ENCODE measurements at places on chromosomes 6 and 20.
A peak's percentile ranks its signal among the peaks of the same experiment; 100 is the strongest.

DNA sequence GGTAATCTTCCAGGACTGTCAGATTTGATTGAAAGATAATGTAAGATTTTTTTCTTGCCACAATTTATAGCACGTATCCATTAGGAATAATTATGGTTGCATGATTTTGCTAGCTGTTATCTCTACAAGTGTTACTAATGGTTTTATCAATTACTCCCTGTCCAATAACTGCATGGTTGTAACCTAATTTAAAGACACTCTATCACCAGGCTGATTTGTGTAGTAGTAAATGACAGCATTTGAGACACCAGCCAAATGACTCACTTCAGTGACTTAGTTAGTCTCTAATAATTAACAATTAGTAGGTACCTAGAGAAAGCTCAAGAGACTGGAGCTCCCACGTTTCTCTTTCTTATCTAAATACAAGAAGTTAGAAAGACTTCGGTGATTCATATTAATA lies 453.8 kb upstream of the POU3F2 start:
- DNase-seq: no peak

GRCh38 chr6:31558318-31558625 lies 10.9 kb downstream of the NFKBIL1 start:
- no peak for DNase-seq

DNA sequence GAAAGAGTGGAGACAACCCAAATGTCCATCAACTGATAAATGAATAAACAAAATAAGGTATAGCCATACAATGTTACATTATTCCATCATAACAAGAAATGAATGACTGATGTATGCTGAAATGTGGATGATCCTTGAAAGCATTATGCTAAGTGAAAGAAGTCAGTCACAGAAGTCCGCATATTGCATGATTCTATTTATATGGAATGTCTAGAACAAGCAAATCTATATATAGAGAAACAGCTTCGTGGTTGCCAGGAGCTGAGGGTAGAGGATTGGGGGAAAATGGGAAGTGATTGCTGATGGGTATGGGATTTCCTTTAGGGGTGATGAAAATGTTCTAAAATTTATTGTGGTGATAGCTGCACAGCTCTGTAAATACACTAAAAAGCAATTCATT lies 196.8 kb downstream of the ATXN1 start:
- DNase-seq: no peak

DNA sequence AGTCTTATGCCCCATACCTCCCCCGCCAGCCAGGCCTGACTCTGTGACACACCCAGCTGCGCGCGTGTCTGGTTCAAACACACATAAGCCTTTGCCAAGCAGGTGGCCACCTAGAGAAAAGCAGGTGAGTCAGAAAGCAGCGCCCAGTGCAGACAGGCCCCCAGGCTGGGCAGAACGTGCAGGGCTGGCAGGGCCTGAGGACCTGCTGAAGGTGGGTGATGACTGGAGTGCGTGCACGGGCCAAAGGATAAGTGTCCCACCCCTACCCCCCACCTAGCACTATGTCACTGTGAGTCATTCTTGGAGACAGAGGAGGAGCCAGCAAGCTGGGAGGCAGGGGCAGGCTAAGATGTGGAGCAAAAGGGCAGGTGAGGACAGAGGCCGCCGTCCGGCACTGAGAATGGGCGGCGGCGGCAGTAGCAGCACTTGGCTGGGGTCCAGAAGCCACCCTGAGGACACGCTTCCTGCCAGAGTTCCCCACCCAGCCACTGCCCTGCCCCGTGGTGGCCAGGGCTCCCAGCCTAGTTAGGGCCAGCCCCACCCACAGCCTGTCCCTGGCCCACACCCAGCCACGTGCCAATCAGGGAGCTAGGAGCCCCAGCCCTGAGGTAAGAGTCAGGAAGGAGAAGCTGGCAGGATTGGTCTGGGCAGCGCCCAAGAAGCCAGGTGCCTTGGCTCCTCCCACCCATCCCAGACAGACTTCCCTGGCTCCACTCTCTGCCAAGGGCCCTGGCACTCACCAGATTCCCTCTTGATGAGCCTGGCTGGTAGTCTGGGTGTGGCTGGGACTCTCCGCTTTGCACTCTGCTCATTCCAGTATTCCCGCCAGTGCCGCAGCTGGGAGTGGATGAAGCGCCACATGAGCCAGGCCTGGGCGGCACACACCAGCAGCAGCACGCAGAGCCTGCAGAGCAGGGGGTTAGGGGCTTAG lies 72.7 kb downstream of the TRAM2 start:
- no peak for DNase-seq

DNA sequence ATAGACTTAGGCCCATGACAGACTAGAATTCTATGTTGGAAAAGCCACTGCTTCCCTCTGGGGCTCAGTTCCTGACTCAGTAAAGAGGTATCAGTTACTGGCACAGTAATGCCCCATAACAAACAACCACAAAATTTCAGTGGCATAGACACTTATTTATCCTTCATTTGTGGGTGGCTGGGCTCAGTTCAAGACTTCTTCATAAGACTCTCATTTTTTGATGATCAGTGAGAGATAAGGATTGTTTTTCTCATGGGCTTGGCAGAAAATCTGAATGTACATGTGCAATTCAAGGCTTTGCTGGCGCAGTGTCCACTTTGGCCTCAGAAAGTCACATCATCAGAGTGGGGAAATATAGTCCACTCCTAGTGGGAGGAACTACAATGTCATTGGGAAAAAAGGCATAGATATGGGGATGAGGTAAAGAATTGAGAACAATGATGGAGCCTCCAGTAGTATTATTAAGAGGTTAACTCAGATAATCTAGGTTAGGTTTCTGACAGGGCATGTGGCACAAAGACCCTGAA lies 384.6 kb upstream of the FLRT3 start:
- no peak for DNase-seq

- peak; percentile 38 for DNase-seq
These were observed 22.7 kb upstream of the NTSR1 start for GRCh38 chr20:62685781-62686555.

GRCh38 chr6:113065611-113066010 lies 718.5 kb downstream of the RFPL4B start:
- no peak for DNase-seq

DNA sequence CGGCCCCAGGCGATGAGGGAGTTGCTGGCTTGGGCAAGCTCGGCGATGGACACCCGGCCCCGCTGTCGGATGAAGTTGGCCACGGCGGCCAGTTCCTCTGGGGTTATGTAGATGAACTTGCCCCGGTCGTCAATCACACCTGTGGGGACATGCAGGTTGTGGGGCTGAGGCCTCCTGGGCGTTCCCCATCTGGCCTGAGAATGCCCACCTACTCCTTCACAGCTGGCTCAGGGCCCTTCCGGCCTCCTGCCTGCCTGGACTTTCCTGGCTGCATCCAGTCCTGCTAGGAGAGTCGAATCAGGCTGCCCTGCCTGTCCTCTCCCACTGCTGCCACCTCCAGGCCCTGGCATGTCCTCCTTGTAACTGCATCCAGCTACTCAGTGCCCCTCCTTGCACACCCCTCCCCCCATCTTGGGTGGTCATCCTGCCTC lies 13.8 kb downstream of the DDRGK1 start:
- DNase-seq: no peak

GRCh38 chr6:6766230-6766905 lies 177.8 kb downstream of the LY86 start:
- no peak for DNase-seq

- DNase-seq: no peak
These were observed 210.5 kb downstream of the ERMARD start for GRCh38 chr6:169961772-169962561.

DNA sequence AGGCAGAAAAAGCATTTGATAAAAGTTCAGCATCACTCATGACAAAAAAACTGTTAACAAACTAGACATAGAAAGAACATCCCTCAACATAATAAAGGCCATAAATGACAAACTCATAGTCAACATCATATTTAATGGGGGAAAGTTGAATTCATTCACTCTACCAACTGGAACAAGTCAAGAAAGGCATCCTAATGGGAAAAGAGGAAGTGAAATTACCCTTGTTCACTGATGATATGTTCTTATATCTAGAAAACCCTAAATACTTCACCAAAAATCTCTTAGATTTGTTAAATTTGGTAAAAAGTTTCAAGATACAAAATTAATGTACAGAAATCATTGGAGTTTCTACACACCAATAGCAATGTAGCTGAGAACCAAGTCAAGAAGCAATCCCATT lies 48.9 kb downstream of the GGTLC1 start:
- DNase-seq: no peak
